ENCODE measurements at places on chromosomes 7 and 10. TPM values are rescaled to one million over a fixed set of nuclear protein-coding genes. Genes with fewer than 3 reads are reported as not detected.

DNA sequence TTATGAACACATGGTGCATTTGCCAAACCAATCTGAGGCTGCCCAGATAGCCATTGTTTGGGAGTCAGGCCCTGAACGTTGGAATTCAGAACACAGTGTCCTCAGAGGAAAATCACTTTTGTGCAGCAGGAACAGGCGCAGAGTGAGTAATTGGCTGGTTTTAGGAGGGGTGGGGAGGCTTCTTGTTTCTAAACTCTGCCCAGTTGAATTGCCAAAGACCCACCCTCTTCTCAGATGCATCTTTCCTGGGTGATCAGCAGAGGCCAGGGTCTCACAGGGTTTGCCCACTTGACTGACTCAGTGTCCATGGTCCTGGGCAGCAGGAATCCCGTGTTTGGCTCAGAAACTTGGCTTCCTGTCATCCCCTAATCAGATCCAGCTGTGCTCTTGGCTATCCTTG lies 24.3 kb downstream of the PRLHR start:
- DNase-seq, result no peak

DNA sequence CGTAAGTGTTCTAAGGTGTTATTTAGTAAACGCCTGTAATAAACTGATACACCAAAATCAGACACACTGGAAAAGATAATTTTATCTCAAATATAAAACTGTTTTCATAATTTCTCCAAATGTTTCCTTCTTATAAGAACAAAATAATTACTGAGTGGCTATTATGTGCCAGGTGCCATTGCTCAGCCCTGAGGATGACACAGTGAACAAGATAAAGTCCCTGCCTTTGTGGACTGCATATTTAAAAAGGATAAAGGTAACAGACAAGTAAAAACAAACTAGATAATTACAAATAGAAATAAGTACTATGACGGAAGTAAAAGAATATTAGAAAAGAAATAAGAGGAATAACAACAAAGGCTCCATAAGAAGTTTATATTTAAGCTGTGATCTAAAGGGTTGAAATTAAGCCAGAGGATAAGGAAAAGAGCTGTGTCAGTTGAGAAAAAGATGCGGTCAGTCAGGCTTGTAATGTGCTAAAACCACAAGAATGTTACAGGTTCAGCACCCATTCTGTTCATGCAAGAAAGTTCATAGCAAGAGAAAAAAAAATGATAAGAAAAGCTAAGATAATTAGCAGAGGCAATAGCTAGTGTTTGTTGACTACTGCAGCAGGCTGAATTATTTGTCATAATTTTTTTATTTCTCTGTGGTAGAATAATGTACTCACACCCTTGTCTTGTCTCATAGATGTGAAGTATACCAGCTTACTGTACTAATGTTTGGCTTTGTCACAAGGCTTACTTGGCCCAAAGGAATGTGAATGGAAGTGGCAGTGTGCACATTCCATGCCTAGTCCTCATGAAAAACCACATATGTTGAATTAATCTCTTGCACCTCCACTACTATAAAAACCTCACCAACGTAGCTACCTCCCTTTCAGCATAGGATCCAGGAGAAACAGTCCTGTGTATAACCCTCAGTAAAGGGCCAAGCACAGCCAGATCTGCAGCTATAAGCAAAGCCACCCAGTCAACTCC lies 75.1 kb downstream of the CRPPA start:
- no peak for DNase-seq

- DNase-seq, result no peak
Observed at GRCh38 chr7:99707096-99707495, 27.3 kb upstream of the CYP3A5 start.

DNA sequence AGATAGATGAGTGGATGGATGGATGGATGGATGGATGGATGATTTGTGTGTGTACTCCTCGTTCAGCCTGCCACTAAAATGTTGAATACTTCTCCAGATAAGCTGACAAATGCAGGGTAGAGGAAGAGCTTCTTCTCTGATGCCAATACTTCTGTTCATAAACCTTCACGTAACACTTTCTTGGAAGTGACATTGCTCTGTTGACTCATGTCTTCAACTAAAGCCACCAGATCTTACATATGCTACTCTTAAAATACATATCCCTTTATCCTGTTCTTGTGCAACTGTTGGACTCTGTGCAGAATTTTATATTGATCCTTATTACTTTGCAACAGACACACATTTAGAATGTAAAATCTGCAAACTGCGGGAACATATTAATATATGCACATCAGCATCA lies 26.9 kb downstream of the PIK3AP1 start:
- DNase-seq, result no peak

The ANKRD2 gene
- total RNA-seq, result not detected

- DNase-seq, result no peak
Observed at GRCh38 chr10:77072361-77072835, 565.2 kb downstream of the KCNMA1 start.

The FAM53B gene
- total RNA-seq, result 8.7 TPM

DNA sequence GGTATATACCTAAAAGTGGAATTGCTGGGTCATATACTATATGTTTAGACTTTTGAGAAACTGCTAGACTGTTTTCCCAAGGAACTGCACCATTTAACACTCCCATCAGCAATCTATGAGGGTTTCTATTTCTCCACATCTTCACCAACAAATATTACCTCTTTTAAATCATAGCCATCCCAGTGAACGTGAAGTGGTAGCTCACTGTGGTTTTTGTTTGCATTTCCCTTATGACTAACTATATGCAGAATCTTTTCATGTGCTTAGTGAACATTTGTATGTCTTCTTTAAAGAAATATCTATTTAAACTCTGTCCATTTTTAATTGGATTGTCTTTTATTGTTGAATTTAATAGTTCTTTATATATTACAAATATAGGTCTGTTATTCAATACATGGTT lies 115.8 kb upstream of the SEC61G start:
- no peak for DNase-seq

DNA sequence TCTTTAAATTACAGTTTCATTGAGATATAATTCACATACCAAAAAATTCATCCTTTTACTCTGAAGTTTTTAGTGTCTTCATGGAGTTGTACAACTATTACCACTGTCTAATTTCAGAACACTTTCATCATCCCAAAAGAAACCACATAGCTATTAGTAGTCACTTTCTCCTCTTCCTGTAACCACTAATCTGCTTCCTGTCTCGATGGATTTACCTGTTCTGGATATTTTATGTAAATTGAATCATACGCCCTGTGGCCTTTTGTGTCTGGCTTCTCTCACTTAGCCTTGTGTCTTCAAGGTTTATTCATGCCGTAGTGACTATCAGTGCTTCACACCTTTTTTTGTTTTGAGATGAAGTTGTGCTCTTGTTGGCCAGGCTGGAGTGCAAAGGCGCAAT lies 135.5 kb downstream of the DOCK1 start:
- DNase-seq, result no peak

DNA sequence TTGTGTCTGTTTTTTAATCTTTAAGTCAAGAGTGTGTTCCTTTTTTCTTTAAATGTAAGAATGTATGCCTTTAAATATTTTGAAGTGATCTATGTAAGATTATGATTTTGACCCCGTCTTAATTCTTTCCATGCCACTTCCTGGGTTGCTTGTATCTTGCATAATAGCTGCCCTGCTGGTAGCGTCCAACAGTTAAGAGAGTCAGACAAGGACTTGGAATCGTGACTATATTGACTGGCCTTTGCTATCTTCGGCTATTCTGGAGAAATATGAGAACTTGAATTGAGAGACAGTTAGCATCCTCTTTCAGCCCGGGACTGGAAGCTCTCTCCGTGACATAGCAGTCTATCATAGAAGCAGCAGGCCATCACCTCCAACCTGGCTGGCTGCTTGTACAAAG lies 13.0 kb downstream of the NRP1 start:
- DNase-seq, result no peak

- no peak for DNase-seq
Observed at GRCh38 chr7:47069385-47070076, 512.4 kb downstream of the TNS3 start.
